ENCODE measurements at places on chromosomes 11 and 22.

DNA sequence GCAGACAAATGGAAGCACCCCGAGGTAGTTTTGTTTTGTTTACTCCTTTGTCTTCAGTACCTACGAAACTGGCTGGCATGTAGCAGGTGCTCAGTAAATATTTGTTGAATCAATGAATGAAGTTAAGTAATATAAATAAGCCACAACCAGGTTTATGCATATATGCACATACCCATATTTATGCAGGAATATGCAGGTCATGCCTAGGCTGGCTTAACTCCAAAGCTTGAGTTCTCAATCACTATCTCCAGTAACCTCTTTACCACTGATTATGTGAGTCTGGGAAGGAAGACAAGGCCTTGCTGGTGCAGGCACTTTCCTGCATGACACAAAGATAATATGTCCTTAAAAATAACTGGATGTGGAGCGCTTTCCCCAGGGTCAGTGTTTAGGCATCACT is 27.5 kb downstream of the ARL14EP start:
- no peak for DNase-seq

- no peak for DNase-seq
Measured at GRCh38 chr22:26394777-26395176, 34.3 kb upstream of the ASPHD2 start.

DNA sequence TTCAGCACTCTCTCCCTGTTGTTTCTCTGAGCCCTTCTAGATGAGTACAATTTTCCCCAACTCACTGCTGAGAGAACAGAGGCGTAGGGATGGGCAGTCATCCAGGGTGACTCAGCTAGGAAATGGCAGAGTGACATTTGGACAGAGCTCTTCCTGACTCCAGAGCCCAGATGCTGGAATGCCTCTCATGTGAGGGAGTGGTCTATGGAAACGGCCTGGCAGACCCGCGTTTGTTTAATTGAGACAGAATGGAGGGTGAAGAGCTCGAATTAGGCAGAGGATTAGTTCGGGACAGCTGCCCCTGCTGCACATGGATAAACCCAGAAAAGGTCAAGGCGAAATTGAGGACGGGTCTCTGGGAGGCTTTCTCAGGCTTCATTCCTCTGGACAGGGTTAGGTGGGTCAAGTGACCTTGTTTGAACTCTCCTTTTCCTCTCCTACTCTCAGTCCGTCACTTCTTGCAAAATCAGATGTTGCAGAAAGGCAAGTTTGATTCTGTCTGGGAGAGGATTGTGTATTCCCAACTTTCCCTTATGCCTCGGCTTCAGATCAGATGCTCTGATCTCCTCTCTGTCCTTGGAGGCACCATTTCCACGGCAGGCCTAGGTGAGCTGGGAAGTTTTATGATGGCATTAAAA is 7.6 kb upstream of the LMO2 start:
- no peak for DNase-seq

DNA sequence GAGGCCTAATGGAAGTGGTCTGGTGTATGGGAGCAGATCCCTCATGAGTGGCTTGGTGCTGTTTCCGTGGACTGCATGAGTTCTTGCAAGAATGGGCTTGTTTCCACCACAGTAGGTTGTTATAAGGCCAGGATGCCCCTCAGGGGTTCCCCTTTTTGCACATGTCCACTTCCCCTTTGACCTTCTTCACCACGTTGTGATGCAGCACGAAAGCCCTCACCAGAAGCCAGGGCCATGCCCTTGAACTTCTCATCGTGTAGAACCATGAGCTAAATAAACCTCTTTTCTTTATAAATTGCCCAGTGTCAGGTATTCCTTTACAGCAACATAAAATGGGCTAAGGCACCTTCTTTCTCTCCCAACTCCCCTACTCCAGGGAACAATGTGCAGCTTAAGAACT is 2.8 kb upstream of the NARS2 start:
- no peak for DNase-seq

GRCh38 chr22:36724836-36725235 is 21.3 kb upstream of the CACNG2 start:
- DNase-seq: no peak

DNA sequence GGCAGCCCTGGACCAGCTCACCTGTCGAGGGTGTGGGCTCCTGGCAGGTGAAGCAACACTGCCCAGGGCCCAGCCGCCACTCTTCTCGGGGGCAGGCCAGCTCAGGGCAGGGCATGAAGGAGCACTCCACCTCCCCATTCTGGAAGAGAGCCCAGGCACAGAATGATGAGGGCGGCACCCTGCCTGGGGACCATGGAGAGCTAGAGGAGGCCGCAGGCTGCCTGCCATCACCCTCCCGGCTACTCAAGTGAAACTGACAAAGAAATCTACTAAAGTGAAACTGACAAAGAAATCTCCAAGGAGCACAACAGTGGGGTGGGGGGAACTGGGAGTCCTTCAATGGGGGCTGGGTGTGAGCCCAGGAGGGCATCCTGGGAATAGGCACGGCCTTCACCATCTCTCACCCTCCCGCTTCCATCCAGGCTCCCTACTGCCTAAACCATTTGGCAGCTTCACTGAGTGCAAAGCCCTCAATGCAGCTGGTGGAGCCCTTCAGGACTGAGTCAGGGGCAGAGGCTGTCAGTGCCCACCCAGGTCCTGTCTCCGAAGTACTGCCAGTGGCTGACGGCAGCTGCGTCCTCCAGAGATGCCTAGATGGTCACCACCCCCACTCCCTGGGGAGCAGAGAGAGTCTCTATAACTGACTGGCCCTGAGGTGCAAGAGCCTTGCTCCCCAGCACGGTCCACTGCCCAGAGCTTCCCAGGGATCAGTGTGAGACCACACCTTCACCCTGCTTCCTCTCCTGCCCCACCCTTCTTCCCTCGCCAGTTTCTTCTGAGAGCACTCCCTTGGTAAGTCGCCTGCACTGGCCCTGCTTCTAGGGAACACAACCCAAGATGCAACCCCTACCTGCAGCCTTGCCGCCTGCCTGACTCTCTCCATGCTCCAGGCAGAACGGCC is 21.7 kb downstream of the VWCE start:
- no peak for DNase-seq

- no peak for DNase-seq
Measured at GRCh38 chr22:17726928-17727897, 47.1 kb downstream of the BID start.

DNA sequence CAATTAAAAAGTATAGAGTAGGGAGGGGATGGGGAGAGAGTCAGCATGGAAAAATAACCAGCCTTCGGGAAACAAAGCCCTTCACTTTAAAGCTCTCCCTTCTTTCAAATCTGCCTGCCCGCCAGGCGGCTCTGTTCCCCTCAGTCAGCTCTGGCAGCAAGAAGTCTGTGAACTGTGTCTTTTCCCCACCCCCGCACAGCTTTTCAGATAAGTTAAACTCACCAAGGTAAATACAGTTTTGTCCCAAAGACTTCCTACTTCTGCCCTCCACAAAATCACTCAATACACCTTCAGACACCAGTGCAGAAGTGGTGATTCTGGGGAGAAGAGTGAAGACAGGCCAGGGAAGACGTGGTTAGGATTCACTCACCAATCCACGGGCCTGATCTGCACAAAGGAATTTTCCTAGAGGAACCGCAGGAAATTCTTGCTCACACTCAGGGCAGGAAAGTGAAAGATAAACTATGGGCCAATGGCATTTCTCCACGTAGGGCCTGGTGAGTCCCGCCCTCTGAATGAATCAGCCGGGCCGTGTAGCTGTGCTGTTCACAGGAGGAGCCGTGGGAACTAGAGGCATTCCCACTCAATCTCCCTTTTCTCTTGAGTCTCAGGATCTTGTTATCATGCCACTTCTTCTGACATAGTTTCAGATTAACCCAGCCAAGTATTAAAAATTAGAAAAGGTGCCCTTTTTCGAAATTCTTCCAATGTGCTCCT is at the start of gene TRIM5:
Gene TRIM5 (minus strand): TSS at position 429 of the 717 bp plus-strand sequence. CDS start 4,897 bp downstream, outside the sequence.
- peak; percentile 67 for DNase-seq

GRCh38 chr22:38286915-38287669 is 14.3 kb upstream of the TMEM184B start:
- no peak for DNase-seq

DNA sequence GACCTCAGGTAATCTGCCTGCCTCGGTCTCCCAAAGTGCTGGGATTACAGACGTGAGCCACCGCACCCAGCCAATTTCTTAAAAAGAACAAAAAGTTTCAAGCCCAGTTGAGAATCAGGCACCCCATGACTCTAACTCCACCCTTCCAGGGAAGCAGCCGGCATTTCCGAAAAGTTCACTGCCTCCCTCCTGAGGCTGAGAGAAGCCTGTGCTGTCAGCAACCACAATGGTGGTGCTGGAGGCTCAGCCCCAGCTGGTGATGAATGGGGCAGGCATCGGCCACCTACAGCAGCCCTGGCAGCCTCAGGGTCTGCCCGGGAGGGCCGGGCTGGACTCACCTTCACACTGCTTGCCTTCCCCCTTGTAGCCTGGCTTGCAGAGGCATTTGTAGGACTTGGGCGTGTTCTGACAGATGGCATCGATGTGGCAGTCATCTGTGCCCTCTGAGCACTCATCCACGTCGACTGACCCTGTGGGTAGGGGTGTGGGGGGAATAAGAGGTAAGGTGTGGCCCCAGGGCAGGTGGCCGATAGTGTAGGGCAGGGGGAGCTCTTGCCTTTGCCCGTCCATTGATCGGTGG is 4.3 kb downstream of the SCUBE1 start:
- DNase-seq: no peak

DNA sequence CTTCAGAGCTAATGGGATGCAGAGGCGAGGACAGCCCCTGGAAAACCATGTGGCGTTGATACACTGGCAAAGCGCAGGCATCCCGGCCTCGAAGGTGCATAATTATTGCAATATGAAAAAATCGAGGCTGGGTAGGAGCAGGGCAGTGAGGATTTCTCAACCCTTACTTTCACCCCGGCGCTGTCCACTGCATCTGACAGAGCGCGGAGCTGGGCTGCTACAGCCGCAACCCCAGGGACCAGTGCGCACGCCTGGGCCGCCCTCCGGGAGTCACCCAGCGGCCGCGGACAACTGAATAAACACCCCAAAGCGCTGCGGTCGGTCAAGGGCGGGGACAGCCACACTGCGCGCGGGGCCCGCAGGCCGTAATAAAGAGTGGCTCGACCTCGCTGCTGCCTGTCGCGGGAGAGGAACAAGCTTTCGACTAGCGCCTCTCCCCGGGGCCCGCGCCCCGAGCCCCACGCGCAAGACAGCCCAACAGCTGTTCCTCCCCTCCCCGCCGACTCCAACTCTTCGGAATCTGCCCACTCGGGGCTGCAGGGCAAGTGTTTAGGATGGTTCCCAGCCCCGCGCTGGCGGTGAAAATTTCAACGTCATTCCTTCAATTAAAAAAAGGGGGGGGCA is 3.6 kb upstream of the WT1 start:
- no peak for DNase-seq

DNA sequence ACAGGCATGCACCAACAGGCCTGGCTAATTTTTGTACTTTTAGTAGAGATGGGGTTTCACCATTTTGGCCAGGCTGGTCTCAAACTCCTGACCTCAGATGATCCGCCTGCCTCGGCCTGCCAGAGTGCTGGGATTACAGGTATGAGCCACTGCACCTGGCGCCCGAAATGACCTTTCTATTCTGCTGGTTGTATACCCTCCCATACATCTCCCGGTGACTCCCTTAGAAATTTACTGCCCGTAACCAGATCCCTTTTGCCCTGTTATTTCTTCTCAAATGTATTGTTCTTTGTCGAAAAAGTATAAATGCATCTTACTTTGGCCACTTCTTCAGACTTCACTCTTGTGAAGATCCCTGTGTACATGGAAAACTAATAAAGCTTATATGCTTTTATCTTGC is 22.0 kb downstream of the MCHR1 start:
- no peak for DNase-seq

DNA sequence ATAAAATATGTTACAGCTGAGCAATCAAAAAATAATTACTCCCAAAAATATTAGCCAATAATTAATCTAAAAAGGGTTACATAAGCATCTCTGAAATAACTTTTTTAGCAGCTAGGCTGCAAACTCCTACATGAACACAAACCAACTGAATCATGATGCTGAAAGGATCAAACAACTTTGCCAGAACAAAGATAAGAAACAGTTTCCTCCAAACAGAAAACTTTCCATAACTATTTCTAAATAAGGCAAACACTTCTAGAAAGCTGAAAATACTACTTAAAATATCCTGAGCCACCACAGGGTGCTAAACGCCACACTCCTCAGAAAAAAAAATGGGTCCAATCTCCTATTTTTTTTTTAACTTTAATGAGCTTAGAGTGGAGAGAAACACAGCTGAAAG is 68.6 kb upstream of the ARHGAP32 start:
- DNase-seq: no peak

- DNase-seq: no peak
Measured at GRCh38 chr11:131118247-131118646, 202.0 kb upstream of the SNX19 start.

- DNase-seq: peak; percentile 97
Measured at GRCh38 chr11:67420646-67421429, 5.4 kb downstream of the CARNS1 start.

DNA sequence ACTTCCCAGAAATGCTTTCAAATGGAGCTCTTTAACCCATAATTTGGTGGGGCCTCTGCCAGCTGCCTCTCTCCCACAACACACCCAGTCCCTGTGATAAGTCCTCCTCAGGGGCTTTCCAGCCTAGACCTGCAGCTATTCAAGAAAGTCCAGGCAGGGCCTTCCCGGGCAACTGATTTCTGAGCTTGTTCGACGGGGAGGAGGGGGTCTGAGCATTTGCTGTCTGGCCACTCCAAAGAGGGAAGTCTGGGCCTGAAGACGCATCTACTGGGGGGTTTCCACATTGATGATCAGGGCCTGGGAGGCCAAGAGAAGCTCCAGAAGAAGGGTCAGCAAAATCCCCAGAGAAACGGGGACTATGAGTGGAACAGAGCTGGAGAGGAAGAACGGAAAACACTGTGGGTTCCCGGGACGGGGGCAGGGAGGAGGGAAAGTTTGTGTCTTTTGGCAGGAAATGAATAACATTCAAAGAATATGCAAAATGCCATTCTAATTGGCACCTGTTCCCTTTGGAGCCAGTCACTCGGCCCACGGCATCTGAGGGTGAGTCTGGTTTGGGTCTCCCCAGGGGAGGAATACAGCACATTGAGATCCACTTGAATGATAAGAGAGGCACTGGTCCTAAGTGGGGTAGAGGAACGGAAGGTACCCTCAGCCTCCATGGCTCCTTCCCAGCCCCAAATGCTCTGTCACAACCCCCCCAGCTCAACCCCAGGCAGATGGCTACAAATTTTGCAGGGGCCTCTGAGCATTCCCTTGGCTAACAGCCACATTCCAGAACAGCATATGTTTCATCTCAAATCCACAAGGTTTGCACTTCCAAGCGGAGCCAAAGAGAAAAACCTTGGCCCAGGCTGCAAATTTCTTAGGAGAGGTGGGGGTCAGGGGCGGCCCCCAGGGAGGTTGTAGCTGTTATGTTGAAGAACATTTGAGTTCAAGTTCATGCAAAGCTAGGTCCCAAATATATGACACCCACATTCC is 72.0 kb downstream of the RPUSD4 start:
- DNase-seq: no peak

- DNase-seq: peak; percentile 1
Measured at GRCh38 chr11:74784234-74784633, 35.6 kb downstream of the RNF169 start.

GRCh38 chr22:24097961-24098391 is 83.3 kb upstream of the SUSD2 start:
- no peak for DNase-seq

- DNase-seq: no peak
Measured at GRCh38 chr11:133815636-133816035, 29.7 kb downstream of the SPATA19 start.
